Cortex of kidney (tissue), 1 donor: ENCODE measurements at places on chromosomes 2 and 18.

GRCh38 chr2:7967707-7968405, 714.0 kb upstream of the ID2 start:
- no peak for DNase-seq

GRCh38 chr2:189337656-189338055, 103.6 kb upstream of the WDR75 start:
- no peak for DNase-seq

DNA sequence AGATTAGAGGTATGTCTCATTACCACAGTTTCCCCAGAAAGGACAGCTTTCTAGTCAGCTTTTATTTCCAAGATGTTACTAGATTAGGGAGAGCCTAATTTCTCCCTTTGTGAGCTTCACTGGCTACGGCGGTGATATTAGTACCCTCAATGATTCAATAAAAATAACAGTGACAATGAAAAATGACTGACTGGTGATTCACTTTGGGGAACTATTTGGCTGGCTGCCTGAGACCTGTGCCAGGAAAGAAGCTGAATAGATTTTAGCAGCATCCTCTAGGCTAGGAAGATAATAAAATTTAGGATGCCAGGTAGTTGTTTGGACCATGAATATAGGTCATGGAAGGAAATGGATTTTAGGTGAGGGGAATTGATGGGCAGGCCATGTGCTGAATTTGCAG, 178.7 kb downstream of the FMNL2 start:
- no peak for DNase-seq

DNA sequence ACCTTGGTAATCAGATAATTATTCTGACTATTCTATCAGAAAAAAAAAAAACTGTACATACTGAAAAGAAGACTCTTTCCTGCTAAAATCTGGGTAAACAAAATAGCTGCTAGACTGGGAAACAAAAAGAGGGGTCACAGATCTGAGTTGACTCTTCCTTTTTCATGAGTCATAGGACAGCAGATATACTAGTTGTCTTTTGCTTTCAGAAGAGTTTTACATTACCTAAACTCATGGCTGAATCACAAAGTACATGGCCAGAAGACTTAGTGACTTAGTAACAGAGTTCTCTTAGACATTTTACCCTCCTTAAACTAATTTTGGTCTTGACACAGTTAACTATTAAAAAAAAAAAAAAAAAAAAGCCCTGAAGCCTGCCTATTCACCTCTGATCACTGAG, 834.0 kb upstream of the FSHR start:
- no peak for DNase-seq

DNA sequence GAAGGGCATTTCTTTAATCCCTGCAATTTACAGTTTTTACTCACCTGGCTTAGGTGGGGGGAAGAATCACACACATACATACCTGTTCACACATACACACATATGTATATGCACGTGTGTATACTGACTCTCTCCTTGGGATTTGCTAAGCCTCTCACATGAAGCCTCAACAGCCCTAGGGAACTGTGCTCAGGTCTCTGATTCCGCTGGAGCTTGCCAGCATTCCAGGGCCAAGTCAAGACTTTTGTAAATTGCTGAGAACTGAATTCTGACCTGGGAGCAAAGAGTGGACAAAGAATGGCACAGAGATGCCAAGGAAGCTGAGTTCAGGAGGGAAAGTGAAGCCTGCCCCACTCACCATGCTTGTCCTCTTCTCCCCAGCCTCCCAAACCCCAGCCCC, 177.3 kb downstream of the TMEM247 start:
- no peak for DNase-seq

DNA sequence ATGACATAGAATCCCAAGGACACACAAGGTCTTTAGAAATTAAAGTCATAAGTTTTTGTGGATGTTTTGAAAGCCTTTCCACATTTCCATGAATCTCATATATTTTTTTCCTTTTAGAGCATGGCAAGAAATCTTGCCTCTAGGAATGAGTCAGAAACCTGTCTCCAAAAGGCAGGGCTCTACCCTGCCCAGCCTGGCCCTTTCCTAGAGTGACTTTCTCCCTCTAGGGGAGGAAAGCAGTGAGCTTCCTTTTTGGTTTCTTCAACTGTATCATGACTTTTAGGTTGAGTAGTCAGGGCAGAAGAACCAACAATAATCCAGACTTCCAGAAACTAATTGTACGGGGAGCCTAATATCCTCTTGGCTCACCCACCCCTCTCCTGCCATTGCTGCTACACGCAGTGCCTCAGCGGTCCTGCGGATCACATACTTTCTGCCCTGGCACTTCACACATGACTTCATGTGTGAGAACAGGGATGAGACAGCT, 300.3 kb downstream of the AGPS start:
- DNase-seq = no peak
